ENCODE measurements at places on chromosomes 3 and 15.
A peak's percentile ranks its signal among the peaks of the same experiment; 100 is the strongest.

GRCh38 chr15:66115568-66116206 is 137.9 kb downstream of the MEGF11 start:
- DNase-seq: no peak

DNA sequence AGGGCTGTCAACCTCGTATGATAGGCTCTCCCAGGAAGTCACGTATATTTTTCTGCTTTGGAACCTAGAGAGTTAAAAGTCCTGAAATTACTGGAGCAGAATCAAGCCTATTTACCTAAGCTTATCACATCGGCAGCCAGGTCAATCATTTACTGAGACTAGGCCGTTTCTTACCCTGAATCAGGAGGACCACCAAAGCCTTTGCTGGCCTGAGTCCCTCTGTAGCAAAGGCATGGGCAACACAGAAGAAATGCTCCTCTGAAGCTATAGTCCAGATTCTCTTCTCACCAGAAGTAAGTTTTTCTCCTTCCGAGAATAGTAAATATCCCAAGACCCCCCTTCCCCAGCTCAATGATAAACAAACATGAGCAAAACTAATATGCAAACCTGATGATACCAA is 125.9 kb upstream of the PHLDB2 start:
- DNase-seq: no peak

DNA sequence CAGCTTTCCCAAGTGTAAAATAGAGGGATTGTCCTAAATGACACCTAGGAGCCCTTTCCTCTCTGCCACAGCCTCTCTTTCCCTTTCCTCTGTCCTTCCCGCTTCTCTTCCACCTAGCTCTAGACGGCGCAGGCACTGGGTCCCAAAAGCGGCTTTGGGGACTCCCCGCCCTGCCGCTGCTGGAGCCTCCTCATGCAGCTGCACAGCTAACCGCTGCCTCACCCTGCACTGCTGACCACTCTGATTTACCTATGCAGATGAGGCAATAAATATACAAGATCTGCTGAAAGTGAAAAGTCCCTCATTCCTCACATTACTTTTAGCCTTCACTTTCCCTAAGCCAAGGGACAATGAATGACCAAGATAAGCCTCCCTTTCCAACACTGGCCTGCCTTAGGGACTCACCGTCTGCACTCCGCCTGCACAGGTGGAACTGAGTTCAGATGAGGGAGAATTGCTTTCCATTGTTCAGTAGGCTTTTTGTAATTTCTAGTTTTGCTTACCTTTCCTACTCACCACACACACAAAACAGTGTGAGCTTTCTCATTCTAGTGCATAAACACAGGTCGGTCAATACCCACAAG is 197.5 kb upstream of the BCL6 start:
- DNase-seq: no peak

DNA sequence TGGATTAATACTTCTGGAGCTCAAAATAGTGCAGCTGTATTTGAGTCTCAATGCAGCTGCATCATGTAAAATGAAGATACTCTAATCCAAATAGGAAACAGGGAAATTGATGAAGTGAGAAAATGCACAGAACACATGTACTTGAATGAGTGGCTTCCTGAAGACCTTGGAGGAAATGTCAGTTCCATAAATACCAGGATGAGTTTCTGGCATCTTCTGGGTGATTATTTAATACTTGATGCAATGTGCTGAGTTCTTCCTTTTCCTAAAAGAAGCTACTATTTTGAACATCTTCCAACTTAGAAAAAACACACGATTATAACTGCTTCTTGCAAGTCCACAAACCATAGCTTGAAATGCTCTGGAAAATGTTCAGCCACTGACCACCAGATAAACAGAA is 162.8 kb downstream of the SLC9A9 start:
- no peak for DNase-seq

- DNase-seq: no peak
These were observed 14.4 kb upstream of the CCDC39 start for GRCh38 chr3:180693656-180694055.

DNA sequence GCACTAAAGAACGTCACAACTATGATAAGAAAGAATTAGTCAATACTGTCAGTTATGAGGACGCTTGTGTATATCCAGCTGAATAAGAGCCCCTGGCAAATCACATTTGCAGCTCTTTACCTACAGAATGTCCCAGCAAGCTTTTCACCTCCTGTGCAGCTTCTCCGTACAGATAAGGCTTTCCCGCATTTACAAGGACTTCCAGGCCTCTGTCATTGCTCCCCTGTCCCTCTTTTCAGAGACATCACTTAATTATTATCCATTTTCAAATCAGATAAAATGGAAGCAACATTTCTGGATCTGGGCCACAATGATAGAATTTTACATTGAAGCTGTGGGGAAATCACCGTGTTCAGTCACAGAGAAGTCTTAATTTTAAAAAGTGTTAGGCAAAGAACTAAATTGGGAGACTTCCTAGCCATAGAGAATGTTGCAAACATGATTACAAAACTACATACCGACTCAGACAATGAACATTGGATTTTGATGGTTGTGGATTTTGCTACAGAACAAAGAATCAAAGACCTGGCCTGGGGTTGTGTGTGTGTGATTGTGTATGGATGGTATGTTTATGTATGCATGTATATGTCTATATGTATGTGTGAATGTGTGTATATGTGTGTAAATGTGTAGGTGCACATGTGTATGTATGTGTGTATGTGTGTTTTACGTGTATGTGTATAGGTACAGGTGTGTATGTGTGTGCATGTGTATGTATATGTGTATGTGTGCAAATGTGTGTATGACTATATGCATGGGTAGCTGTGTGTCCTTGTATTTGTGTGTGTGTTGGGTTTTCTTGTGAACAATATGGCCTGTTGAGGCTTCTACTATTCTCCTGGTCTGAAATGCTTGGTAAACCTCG is 41.5 kb downstream of the MGLL start:
- no peak for DNase-seq

- DNase-seq: no peak
These were observed 1.2 kb upstream of the TCAIM start for GRCh38 chr3:44337248-44337785.

- DNase-seq: peak; percentile 62
These were observed 883 bp downstream of the MAGEF1 start for GRCh38 chr3:184710870-184711492.

- DNase-seq: no peak
These were observed 98.2 kb downstream of the STRIT1 start for GRCh38 chr3:155194973-155195957.

- no peak for DNase-seq
These were observed 63.0 kb downstream of the NCEH1 start for GRCh38 chr3:172647823-172648222.

GRCh38 chr3:53837331-53837730 is 8.9 kb downstream of the CHDH start:
- DNase-seq: no peak

DNA sequence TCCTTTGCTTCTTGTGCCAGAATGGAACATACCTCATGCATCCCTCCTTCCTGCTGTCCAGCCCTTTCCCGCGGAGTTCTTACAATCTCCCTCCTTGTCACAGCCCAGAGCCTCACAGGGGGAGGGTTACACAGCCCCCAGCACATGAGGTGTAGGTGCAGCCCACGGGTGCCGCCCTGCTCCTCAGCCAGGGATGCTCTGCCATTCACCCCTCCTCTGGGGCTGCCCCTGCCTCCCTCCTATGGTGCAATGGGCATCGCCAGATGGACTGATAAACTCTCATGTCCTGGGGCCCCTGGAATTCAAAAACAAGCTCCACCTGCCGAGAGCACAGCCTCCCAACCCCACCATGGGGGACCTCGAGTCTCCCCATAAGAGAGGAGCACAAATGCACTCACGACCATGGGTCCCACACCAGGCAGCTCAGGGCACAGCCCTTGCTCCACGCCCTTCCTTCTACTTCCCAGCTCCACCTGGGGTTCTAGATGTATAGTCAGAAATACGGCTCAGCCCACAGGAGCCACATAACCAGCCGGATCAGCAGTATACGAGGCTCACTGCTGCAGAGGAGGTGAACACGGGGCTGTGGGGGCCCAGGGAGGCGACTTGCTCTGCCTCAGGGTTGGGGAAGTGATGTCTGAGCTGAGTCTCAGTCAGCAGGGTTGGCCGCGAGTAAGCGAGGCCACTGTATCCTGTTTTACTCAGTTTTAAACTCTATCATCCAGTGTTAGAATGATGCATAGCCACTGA is 269.7 kb upstream of the LYSMD4 start:
- DNase-seq: no peak

- no peak for DNase-seq
These were observed 38.4 kb downstream of the ANAPC13 start for GRCh38 chr3:134447351-134447750.

DNA sequence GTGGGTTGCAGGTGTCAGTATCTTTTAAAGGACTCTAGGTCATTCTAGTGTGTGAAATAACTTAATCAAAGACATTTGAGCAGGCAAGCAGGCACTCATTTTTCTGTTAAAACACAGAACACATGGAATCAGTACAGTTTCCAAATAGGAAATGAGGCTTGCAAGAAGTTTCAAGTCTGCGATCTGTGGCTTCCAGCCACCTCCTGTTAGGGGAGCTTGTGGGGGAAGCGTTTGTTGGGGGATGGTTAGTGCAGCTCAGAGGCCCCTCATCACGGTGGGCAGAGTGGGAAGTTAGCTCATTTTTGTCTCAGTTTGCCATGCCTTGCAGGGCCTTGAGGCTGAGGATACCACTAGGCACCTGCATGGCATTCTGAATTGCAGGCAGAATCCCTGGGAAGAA is 59.9 kb downstream of the SLC6A11 start:
- DNase-seq: no peak

DNA sequence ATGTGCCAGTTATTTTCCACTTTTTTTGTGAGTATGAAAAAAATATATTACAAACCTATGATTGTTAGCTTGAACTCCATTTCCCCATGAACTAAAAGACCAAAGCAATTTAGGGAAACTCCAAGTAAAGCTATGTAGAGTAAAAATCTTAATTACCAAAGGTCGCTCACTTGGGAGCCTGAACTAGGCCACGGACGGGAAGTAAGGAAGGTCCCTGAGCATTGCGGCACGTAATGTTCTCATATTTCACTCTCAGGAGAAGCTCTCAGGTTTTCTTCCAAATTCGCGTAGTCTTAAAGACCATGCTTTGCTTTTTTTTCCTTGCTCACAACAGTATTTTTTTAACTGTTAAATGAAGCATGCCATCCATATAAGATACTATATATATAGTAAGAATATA is 215.3 kb upstream of the RARB start:
- DNase-seq: no peak

GRCh38 chr15:24729760-24730159 is 54.2 kb downstream of the NPAP1 start:
- no peak for DNase-seq

DNA sequence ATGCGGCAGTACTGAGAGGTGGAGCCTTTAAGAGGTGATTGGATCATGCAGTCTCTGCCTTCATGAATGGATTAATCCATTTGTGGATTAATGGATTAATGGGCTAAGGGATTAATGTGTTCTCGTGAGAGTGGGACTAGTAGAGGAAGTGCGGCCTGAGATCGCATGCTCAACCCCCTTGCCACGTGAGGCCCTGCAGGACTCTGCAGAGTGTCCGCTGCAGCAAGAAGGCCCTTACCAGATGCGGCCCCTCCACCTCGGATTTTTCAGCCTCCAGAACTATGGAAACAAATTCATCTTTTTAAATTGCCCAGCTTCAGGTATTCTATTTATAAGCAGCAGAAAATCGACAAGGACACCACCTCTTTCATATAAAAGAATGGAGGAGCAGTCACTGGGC is 148.8 kb downstream of the TPRA1 start:
- no peak for DNase-seq

DNA sequence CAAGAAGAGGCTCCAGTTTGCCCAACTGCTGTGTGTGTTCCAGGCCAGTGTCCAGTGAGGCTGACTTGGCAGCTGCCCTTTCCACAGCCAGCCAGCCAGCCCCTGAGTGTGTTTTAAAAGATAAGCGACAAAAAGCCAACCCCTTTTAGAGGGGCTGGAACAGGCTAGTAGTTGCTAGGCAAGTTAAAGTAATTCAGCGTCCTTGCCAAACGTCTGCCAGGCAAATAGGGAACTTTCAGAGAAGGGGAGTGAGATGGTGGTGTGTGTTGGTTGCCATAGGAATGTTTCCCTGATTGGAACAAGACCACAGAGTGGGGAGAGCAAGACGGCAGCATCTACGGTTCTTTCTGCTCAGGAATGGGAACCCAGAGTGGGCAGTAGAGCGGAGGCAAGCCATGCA is 86.3 kb downstream of the TMEM108 start:
- no peak for DNase-seq

GRCh38 chr3:198071602-198072287 is 111.7 kb downstream of the LMLN start:
- peak; percentile 74 for DNase-seq

GRCh38 chr15:63334821-63335220 is 46.8 kb downstream of the CA12 start:
- no peak for DNase-seq

DNA sequence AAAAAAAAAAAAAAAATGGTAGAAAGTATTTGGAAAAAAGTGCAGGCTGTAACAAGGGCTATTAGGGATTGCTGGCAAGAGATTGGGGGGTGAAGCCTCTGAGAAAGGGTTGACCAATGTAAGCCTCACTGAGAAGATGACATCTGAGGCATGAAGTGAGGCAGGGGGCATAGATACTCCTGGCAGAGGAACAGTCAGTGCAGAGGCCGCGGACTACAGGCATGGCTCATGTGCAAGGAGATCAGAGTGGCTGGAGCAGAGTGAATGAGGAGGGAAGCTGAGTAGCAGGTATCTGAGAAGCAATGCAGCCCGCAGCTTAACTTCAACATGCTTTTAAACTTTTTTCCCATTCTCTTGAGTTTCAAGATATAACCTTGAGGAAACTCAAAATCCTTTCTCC is 5.4 kb downstream of the FBXL22 start:
- no peak for DNase-seq

DNA sequence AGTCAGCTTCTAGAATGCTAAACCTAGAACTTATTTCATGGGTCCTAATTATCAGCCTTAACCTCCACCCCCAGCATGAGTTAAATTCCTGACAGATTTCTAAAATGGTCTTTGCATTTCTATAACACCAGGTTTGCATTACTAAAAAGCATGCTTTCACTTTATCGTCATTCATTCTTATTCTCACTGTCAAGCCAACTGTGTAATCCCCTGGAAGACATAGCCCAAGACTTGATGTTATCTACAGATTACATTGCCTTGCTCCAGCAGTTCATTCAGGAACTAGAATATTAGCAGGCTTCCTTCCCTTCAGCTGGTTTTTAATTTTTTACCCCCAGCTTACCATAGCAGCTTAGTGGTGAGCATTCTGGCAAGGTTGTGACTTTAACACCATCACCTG is 184.0 kb downstream of the SLCO3A1 start:
- DNase-seq: no peak

GRCh38 chr3:15289661-15290060 is 42.7 kb downstream of the SH3BP5 start:
- DNase-seq: no peak

DNA sequence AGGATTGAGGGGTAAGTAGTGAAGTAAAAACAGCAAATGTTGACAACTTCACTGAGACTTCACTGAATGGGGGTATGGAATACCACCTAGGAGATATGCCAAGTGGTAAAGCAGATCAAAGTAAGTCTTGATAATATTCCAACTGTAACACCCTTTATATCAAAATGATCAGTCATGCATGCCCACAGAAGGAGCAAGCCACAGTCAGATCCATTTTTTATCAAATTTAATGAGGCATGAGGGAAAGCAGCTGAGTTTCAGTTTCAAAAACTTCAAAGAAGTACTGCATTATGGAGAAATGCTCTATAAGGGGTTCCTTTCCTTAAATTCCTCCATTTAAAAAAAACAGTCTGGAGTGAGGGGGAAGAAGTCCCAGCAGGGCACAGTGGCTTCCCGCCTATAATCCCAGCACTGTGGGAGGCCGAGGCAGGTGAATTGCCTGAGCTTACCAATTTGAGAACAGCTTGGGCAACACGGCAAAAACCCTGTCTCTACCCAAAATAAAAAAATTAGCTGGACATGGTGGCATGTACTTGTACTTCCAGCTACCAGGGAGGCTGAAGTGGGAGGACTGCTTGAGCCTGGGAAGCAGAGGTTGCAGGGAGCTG is 56.9 kb downstream of the TJP1 start:
- DNase-seq: no peak
